ENCODE measurements at places on chromosomes 13 and 19.

DNA sequence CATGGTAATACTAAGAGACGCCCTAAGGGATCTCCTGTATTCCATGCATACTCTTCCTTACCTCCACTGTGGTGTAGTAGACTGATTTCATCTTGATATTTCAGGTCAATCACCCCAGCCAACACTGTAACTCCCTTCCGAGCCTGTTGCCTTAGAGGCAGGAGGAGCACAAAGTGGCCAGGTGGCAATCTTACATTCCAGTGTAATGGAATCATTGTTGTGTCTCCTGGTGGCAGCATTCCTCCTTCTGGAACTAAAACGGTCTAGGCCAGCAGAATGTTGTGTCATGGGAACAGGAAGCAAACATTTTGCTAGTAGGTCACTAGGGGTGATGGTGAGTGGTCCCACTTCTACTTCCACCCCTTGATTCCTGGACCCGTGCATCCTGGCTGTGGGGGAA lies 405.7 kb upstream of the SLC10A2 start:
- no peak for DNase-seq

DNA sequence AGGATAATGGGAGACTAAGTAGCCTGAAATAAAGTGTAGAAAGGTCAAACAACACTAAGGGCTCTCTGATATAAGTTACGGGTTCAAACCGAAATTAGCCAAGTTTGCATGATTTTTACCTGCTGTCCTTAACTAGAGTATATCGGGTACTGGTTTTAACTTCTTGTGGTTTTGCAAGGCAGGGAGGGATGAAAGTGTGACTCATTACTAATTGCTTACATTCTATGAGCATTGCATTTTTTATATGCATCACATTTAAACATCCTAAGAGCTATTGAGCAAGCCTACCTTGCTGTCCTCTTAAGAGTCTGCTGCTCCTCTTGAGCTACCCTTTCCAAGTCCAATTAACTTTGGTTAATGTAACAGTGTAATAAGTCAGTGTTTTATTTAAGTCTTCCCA lies 415.4 kb downstream of the SLITRK5 start:
- no peak for DNase-seq

- DNase-seq, result no peak
Observed at GRCh38 chr19:15358918-15359317, 20.7 kb downstream of the AKAP8 start.

DNA sequence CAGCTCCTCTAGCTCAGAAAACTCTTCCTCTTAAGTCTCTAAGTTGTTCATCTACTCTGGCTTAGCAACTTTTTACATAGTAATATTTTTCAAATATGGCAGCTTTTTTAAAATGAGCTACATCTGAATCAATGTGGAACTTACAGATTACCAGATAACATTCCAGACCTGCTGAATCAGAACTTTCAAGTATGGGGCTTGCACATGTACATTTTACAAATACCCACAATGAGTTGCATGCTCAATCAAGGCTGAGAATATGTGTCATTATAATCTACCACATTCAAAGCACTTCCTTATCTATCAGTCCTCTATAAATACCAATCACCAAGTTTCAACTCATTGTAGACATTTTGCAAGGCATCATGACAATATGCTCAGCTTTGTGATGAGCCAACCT lies 383.1 kb downstream of the FGF14 start:
- no peak for DNase-seq

- no peak for DNase-seq
Observed at GRCh38 chr13:110907951-110908898, 6.6 kb downstream of the ANKRD10 start.

DNA sequence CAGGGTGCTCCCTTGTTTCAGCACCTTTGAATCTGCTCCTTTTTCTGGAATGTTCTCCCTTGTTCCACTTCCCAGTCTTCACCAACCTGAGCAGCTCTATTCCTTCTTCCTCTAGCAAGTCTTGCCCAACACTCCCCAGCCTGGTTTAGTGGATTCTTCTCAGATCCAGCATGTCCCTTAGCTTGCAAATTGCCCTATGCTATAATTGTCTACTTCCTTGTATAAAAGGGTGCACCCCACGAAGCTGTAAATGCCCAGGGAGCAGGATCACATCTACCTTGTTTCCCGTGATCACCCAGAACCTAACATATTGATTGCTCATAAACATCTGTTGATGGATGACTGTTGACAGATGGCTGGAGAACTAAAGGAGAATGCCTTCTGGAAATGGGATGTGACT lies 93.2 kb upstream of the C1QTNF9B start:
- no peak for DNase-seq

DNA sequence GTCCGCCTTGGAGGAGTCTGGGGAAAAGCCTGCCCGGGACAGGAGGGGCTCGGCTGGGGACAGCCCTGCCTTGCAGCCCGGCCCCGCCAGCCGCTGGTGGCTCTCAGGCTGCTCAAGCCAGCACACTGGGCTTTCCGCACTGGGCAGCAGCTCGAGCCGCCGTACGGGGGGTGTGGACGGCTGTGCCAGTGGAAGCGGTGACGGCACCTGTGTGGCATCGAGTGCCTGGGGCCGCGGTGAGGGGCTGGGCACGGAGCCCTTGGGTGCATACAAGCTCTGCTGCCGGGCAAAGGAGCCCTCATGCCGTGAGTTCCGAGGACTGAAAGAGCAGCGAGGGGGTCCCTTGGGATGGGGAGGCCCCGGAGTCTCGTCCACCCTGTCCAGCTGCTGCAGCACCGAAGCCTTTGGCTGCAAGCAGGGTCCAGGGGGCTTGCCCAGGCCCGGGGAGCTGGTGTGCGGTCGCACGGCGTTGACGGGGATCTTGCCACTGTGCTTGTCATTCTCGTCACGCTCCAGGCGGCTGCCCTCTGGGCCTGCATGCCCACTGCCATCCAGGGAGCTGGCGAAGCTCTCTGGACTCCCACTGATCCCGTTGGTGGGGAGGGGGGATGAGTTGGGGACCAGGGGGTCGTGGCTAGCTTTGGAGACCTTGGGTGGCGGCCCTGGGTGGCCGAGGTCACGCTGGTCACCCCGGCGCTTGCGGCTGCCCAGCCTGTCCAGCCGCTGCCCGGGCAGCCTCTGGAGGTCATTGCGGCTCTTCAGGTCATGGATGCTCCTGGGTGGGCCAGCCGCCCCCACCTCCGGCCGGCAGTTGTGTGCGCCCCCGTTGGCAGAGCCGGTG lies 4.7 kb upstream of the SLC35E1 start:
- DNase-seq, result no peak

DNA sequence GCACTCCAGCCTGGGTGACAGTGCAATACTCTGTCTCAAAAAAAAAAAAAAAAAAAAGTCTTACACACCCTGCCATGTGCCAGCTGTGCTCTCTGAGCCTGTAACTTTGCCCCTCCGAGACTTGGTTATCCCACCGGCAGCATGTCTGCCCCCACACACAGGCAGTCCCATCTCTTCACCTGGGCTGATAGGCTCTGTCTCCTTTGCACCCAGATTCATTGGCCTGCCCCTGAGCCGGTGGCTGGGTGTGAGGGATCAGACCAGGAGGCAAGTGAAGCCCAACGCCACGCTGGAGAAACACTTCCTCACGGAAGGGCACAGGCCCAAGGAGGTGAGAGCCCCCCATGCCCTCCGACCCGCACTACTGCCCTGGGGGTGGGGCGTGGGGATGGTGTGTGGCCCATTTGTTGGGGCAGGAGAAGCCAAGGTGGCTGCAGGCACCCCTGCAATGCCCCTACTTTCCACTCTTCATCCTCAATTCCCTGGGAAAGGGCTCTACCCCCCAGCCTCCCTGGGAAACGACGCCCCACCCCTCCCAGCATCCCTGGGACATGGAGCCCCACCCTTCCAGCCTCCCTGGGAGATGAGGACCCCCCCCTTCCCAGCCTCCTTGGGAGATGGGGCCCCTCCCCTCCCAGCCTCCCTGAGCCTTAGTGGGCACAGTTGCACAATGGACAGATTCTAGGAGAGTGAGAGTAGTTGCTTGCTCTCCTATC lies 45.3 kb downstream of the CERS4 start:
- no peak for DNase-seq

Measured in CD4-positive, alpha-beta T cell treated with Interleukin-10 for 1 hour (primary cell).